ENCODE measurements at places on chromosomes 1 and 21.

- peak; percentile 64 for DNase-seq
Observed at GRCh38 chr21:34812504-34813265, 143.9 kb downstream of the CLIC6 start.

DNA sequence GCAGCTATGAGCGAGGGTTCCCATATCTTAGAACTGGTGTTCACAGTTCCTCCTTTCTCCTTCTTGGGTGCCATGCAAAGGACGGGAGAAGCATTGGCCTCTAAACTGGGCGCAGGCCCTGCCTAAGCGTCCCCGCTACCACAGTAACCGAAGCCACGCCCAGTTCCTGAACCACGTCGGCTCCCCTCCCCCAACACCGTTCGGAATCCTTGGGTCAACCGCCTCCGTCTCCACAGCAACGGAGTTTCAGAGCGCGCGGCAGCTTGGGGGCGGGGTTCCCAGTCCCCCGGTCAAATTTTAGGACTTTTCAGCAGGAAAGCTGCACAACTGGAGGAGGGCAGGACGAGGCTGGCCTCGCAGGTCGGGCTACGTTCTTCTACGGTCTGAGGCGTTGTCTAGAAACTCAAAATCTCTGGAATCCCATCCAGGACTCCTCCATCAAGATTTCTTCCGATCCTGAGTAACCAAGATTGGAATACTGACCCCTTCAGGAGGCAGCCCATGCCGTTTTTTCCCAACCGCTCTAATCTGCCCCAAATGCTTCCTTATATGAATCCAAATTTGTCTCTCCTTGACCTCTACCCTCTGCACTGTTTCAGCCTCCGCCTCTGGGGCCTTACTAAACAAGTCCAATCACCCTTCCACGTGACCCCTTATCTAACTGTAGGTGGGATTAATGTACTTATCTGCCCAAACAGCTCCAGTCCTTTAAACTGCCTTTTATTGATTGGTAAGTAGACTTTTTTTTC, at the start of gene SPAG17:
Gene SPAG17, minus strand, starts transcription at position 145 of the 749 bp plus-strand sequence. Its CDS starts 71 bp downstream, at position 74.
- DNase-seq, result no peak

- no peak for DNase-seq
Observed at GRCh38 chr1:15343099-15343498, 66.6 kb upstream of the EFHD2 start.

DNA sequence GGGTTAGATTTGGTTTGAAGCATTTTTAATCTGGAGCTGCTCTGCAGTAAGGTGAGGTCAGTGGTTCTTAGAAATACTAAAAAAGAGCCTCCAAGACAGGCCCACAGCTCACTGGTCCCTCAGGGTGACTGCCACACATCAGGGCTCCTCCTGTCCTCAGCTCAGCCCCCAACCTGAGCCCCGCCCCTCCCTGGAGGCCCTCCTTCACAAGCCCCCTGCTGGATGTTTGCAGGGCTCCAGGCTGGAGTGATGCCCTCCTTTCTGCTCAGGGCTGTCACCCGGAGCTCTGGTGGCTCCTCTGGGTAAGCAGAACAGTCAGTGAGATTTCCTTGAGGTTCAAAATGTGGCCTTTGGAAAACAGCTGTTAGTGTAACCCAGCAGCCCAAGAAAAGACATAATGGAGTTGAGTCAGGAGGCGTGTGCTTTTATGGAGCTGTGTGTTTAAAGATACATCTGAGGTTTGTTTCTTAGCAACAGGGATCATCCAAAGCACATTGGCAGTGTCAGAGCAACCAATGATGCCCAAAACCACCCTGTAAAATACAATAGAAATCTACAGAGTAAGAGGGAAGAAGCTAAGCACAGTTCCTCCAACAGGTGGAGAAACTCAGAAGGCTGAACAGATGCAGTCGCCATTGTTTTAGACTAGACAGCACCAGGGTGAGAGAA, 21.4 kb downstream of the STUM start:
- no peak for DNase-seq

DNA sequence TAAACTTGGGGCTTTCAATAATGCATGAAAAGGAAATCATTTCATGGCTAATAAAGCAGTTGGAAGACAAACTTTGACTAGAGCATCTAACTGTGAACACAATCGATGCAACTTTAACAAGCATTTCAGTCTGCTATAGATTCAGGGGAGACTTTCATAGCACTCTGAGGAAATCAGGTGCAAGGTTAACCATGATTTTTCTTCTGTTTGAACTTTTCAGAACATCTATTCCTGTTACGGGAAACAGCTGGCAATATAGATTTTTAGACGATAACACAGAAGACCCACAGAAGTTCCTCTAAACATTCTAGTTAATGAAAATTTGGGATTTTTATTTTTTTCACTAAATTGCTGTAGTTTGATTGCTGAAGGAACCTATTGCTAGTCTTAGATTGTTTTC, 177.3 kb downstream of the TRIM33 start:
- DNase-seq, result no peak

DNA sequence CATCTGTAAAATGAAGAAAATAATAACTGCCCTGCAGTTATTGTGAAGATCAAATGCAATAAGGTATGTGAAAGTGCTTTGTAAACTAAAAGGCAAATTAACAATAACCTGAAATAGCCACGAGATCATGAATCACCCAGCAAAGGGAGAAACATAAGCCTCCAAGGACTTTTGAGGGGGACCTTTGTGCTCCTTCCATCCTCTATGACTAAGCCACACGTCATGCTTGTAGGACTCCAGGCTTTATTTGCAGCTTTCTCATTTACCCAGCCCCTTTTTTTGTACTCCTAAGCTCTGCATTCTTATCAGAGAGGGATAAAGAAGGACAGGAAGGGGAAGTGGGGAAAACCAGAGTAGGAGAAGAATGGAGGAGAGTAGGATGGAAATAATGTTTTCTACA, 115.1 kb downstream of the PROX1 start:
- no peak for DNase-seq

Measured in vagina (tissue), 2 donors.